NCI-H1105 (cell line): ENCODE measurements at places on chromosomes 4 and X.

GRCh38 chr4:155693015-155693663 lies 26.5 kb downstream of the GUCY1A1 start:
- peak; percentile 0 for DNase-seq

DNA sequence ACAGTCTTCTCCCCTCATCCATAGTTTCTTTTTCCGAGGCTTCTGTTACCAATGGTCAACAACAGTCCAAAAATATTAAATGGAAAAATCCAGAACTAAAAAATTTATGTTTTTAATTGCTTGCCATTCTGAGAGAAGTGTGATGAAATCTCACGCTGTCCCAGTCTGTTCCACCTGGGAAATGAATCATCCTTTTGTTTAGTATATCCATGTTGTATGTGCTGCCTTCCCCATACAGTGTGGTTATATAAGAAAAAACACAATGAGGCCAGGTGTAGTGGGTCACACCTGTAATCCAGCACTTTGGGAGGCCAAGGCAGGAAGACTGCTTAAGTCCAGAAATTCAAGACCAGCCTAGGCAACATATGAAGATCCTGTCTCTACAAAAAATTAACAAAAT lies 161.6 kb downstream of the CHIC2 start:
- no peak for DNase-seq

- no peak for DNase-seq
Measured at GRCh38 chr4:38611676-38612075, 52.3 kb upstream of the KLF3 start.

DNA sequence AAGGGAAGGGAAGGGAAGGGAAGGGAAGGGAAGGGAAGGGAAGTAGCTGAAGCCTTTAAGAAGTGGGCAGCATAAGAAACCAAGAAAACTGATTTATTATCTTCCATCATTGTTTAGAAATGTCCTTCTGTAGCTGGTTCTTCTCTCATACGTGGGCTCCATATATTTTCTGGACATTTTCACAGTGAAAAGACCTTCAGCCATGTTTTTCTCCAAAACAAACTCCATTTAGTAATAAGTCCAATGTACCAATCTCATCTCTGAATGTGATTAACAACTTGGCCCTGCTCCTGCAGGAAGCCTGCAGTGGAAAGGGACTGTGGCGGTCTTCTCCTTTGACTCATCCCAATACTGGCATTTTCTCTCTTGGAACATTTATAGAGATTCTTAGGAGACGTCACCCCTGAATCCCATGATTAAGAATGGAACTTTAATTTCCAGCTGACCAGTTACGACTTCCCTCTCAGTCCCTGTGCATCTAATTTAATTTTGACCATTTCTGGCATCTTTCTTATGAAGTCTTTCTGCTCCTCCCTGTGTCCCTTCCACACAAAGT lies 96.6 kb upstream of the GUCY1A1 start:
- no peak for DNase-seq

GRCh38 chr4:14076776-14077175 lies 449.3 kb upstream of the BOD1L1 start:
- DNase-seq: no peak

- DNase-seq: peak; percentile 0
Measured at GRCh38 chr4:55866973-55867574, 13.6 kb downstream of the EXOC1 start.

DNA sequence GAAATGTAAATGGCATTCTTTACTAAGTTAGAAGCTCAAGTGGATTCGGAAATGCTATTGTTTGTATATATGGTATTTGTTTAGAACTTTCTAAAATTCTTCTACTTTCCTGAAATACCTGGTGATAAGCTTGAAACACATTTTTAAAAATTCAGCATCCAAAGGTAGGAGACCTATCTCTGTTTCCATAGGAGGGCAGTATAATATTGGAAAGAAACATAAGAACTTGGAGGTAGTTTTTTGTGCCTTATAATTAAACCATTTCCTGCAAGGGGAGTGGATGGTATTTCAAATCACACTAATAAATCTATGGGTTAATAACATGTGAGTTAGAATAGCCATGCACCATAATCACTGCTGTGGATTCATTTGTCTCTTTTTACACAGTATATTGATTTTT lies 217.4 kb upstream of the AADAT start:
- no peak for DNase-seq

GRCh38 chrX:138711399-138712347 lies at the start of gene FGF13:
FGF13 (minus strand) TSS chrX:138711717; CDS start chrX:138711003, 714 bp downstream.
- DNase-seq: no peak

GRCh38 chrX:119606280-119607017 lies at the start of gene NKRF:
NKRF (minus strand) TSS chrX:119606424.
- DNase-seq: peak; percentile 82

GRCh38 chr4:1182313-1182712 lies 9.9 kb upstream of the SPON2 start:
- DNase-seq: no peak

- no peak for DNase-seq
Measured at GRCh38 chrX:19563746-19564145, 48.4 kb upstream of the MAP3K15 start.

GRCh38 chr4:26204249-26204825 lies 116.5 kb upstream of the RBPJ start:
- DNase-seq: no peak

DNA sequence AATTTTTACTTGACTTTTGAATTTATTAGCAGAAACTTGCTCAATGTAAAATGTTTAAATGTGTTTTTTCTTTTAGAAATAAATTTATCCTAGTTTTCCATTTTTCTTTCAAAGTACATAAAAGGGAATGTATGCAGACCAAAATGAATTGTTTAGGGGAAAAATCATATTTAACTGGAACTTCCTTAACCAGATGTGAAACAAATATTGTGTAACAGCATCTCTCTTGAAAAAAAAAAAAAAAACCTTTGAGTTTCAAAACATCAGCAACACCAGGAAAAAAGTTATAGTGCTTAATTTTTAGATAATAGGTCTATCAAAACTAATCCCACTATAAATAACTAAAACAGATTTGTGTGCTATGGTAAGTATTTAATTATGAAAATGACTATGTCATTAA lies 14.5 kb upstream of the CCNA2 start:
- no peak for DNase-seq

- DNase-seq: no peak
Measured at GRCh38 chrX:100395781-100396180, 14.3 kb downstream of the PCDH19 start.

- no peak for DNase-seq
Measured at GRCh38 chr4:135777361-135777760, 1575.8 kb upstream of the PABPC4L start.

DNA sequence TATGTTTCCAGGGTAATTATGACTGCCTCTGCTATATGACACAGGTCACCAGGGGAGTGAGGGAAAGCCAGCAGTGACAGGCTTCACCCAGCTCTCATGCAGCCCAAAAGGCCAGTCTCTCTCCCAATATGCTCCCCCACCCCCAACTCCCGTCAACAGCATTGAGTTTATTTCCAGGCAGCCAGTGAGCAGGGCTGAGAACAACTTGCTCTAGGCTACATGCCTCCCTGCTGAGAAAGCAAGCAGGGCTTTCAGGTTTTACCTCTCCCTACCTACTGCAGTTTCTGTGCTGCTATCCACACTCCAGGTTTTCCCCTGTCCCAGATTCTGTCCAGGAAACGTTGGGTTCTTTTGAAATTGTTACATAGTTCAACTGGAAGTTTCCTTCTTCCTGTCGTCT lies 291.4 kb downstream of the PABPC4L start:
- DNase-seq: no peak

DNA sequence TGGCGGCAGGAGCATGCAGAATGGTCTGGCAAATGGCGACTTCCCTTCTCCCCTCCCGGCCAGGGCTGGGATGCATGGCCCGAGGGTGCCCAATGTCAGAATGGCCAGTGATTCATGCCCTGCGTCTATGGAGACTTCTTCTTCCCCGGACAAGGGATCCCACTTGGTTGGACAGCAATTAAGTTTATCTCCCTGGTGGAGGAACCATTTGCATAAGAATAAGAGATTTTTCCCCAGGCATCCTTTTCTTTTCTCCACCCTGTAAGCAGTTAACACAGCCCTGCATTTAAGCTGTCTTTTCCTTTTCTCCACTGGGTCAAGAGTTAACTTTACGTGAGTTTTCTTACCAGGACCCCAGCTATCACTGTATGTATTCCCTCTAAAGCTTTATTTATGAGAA lies 856.6 kb downstream of the GLUD2 start:
- no peak for DNase-seq

GRCh38 chrX:133923548-133923947 lies 61.8 kb downstream of the GPC3 start:
- DNase-seq: no peak

- peak; percentile 91 for DNase-seq
Measured at GRCh38 chrX:155819966-155820491, 61.1 kb upstream of the VAMP7 start.

DNA sequence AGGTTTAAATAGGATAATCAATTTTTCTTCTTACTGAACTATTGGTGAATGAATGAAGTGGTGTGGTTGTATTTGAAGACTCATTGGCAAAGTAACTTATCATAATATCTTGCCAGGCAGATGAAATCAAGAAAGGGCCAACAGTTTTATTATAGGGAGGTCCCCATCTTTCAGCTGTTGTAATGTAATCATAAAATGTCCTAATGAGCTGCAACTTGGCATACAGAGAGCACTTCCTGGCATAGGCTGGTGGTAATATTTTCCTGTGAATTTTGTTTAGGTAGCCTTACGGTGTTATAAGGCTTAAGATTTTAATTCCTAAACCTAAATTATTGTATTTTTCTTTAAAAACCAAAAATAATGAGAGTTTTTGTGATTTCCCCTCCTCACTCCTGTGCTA lies 17.5 kb downstream of the FHIP1A start:
- DNase-seq: no peak

DNA sequence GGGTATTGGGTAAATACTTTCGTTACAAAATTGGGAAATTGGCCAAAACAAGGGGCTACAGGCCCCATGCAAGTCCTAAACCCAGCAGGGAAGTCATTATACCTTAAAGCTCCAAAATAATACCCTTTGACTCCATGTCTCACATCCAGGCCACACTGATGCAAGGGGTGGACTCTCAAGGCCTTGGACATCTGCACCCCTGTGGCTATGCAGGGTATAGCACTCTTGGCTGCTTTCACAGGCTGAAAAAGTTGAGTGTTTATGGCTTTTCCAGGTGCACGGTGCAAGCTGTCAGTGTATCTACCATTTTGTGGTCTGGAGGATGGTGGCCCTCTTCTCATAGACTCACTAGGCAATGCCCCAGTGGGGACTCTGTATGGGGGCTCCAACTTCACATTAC lies 326.5 kb downstream of the TEX13C start:
- no peak for DNase-seq

- no peak for DNase-seq
Measured at GRCh38 chr4:43816116-43816515, 632.5 kb downstream of the KCTD8 start.

DNA sequence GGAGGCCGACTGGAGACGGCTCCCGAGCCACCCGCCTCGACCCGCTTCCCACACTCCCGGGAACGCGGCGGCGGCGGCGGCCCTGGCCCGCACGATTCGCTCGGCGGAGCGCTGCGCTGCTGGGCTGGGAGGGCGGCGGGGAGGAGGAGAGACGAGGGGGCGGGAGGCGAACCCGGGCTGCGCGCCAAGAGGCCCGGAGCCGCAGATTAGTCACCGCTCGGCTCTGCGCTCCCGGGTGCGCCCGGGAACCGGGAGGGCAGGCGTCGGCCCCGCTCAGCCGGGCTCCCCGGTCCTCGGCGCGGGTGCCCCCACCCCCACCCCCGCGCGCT lies 11.2 kb upstream of the BCOR start:
- DNase-seq: peak; percentile 65

GRCh38 chr4:22514001-22514400 lies 1.9 kb downstream of the ADGRA3 start:
- DNase-seq: no peak

GRCh38 chr4:52551487-52551886 lies 107.6 kb downstream of the USP46 start:
- no peak for DNase-seq

DNA sequence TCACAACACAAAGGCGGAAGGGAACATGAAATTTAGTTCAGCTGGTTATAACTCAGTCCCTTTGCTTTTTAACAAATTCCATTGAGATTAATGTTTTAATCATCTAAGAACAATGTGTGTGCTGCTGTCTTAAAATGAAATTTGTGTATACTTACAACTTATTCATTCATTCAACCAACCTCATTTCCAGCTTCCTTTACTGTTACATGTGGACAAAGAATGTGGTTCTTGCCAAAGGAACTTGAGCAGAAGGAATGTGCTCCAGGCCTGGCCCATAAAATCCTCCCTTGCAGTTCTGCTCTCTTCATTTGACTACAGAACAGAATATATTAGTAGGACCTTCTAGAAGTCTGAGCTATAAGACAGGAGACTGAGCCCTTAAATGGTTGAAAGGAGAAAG lies 176.8 kb upstream of the GLRA2 start:
- no peak for DNase-seq
